PC-3 (cell line): ENCODE measurements at places on chromosomes 1 and 21.
A peak's percentile ranks its signal among the peaks of the same experiment; 100 is the strongest.

GRCh38 chr1:85584264-85584781 is 3.8 kb downstream of the CCN1 start:
- DNase-seq: peak; percentile 90

- DNase-seq: no peak
Observed at GRCh38 chr1:48792961-48793360, 16.3 kb upstream of the BEND5 start.

DNA sequence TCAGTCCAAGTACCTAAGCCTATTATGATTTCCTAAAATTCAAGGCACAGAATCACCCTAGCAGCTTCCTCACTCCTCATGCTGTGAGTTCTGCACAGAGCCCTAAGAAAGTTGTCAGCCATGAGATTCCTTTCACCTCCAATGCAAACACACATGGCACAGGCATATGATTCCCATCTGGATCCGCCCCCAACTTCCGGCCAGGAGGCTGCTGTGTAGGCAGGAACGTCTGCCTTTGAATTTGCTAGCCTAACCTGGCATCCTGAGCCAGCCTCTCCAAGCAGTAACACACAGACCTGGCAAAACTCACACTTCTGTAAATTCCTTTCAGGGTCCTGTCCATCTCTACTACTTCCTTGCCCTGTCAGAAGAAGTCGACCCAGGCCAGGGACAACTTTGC is 521.1 kb upstream of the BEND5 start:
- DNase-seq: no peak

DNA sequence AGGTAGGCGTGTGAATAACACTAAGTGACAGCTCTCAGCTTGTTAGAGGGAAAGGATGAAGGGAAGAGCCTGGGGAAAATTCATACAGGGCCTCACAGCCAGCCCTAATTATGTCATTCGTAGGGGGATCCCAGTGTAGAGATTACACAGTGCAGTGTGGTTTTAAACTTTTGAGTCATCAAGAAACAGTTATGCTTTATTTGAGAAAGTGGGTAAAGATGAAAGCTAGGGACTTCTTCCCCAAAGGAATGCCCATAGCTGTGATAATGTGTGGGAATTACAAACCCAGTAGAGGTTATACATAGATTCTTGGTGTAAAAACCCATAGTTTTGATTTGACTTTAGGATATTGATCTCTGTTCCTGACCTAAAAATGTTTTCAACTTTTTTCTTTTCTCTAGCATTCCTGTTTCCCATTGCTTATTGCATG is 1.9 kb downstream of the TTF2 start:
- peak; percentile 28 for DNase-seq

GRCh38 chr21:15874615-15875014 is 144.8 kb downstream of the USP25 start:
- peak; percentile 62 for DNase-seq

DNA sequence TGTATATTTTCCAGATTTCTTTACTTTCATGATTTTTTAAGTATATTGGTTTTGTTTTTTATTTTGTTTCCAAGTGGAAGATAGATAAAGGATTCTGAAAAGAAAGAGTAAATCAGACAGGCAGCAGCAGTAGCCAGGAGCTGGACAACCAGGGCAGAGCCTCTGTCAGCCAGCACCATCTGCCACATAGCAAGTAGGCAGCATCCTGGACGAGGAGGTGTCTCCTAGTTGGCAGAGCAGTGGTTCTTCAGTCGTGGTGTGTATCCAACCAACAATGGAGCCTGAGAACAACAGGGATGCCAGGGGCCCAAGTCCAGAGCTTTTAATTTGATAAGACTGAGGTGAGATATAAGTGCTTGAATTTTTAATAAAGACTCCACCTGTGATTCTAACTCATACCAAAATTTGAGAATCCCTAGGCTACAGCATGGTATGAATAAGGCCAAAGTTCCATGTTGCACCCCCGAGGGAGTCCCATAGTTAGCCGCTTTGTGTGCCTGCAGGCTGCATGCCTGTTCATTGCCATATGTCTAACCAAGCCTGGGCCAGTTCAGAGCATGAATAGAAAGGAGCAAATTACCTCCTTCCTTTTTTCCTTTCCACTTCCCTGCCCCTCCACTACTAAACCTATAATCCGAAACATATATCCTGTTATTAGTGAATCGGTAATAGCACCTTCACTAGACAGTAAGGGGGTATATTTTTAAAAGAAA is 153.2 kb downstream of the NTNG1 start:
- DNase-seq: no peak

GRCh38 chr1:107444302-107444701 is 303.5 kb downstream of the NTNG1 start:
- DNase-seq: no peak

GRCh38 chr1:22393587-22393986 is 58.1 kb upstream of the ZBTB40 start:
- no peak for DNase-seq

DNA sequence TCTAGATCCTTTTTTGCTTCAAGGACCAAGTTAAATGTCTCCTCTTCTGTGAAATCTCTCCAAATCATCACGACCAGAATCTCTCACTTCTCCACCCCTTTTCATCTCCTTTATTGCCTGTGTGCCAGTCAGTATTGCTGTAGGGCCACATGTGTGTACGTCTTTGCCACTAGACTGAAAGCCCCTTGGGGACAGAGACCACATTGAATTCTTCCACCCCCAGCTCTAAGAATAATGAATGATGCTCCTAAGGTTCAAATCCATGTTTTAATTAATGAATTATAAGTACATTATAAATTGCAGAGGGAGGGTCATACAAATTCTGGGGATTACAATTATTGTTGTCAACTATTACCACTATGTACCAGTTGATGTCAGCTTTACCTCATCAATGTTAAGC is 343.8 kb downstream of the USP25 start:
- DNase-seq: no peak

- DNase-seq: peak; percentile 83
Observed at GRCh38 chr21:46188226-46189212, 4.3 kb upstream of the SPATC1L start.
